ENCODE measurements at places on chromosomes 2 and 18.

GRCh38 chr2:237121321-237121720 lies 35.6 kb downstream of the COPS8 start:
- DNase-seq: no peak

DNA sequence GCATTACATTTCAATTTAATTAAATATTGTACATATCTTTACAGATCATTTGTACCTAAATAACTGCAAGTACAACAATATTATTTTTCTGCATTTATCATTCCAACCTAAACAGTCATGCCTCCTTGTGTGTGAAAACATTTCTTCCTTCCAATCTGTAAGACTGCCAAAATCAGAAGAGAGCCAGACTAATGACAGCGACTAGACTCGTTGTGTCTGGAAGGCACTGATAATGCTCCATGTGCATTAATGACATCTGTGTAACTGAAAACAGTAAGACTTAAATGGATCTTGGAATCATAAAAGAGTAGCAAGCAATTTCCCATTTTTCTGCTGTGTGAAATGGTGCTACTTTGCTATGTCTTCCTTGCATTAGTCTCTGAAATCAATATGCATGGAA lies 278.0 kb upstream of the DSEL start:
- no peak for DNase-seq

- DNase-seq: no peak
Observed at GRCh38 chr2:43729491-43730174, 44.2 kb upstream of the DYNC2LI1 start.

DNA sequence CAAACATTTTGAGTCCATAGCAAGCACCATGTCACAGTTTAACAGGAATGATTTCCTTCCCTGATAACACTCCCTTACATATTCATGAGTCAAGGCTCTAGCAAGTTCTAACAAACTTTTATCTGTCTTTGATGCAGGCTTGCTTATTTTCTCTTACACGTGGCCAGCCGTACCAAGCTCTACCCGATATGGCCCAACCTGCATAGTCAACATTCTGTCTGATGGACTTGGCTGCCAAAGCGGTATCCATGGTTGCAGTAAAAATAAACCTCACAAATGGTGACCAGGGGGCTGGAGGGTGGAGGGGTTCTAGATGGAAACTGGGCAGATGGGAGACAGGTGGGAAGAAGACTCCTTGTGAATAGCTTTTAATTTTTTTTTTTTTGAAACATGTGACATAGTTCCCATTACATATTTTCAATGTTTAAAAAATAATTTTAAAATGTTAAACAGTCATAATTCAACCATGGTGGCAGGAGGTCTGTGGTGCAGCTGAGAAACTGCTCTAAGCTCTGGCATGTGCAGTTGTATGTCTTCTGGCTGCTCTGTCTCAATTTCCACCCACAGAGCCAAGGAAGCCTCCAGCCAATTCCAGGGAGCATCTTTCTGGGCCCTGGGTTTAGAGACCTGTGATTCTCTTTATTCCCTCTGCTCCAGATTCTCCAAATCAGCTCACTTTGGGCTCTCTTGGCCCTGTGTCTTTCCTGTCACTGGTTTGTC lies 20.7 kb upstream of the CXCR1 start:
- DNase-seq: no peak

DNA sequence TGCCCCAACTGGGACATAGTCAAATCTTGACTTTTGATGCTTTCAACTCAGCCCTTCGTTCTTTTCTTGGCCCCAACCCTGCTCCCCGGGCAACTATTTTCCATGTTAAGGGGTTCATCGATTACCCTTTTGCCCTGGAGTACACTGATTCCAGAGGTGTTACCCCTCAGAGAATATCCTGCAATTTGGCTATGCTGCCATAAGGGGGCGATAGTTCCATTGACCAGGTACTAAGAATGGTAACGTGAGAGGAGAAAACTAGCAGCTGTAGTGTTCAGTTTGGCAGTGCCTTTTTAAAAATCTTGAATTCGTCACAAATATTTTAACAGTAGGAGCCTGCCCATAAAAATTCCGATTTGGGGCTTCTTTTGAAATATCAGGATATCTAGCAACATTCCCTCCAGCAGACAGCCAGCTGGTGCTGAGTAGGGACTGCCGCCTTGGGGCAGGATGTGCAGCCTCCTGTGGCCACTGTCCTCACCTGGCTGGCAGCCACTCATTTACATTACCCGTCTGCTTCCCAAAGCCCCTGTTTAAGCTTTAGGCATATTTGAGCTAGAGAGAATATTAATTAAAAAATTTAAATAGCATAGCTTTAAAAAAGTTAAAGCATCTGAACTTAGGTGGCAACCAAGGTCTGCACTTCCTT lies 146.3 kb upstream of the SKOR2 start:
- DNase-seq: no peak

DNA sequence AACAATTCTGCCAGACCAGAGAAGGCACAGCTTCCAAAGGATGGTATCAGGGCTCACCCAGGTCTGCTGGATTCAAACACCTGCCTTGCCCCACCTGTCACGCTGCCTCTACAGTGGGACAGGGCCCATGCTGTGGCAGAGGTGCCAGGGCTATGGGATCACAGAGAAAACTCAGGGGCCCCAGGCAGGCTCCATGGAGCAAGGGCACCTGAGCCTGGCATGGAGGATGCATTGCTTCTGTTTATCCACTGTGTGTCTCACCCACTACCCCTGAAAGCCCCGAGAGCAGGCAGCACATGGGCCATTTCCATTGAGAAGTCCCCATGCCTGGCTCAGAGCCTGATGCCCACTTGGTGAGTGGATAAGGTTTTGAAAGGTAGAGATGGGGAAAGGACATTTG lies 76.0 kb downstream of the TNS1 start:
- DNase-seq: no peak

GRCh38 chr18:10330428-10330827 lies 124.0 kb upstream of the APCDD1 start:
- no peak for DNase-seq

GRCh38 chr2:106797494-106797893 lies 88.5 kb downstream of the ST6GAL2 start:
- DNase-seq: no peak

- DNase-seq: no peak
Observed at GRCh38 chr2:147378403-147378802, 466.4 kb upstream of the ACVR2A start.

- DNase-seq: no peak
Observed at GRCh38 chr2:45006041-45006941, 3.0 kb downstream of the SIX2 start.

GRCh38 chr18:23460285-23461273 lies 7.5 kb downstream of the RIOK3 start:
- DNase-seq: no peak

DNA sequence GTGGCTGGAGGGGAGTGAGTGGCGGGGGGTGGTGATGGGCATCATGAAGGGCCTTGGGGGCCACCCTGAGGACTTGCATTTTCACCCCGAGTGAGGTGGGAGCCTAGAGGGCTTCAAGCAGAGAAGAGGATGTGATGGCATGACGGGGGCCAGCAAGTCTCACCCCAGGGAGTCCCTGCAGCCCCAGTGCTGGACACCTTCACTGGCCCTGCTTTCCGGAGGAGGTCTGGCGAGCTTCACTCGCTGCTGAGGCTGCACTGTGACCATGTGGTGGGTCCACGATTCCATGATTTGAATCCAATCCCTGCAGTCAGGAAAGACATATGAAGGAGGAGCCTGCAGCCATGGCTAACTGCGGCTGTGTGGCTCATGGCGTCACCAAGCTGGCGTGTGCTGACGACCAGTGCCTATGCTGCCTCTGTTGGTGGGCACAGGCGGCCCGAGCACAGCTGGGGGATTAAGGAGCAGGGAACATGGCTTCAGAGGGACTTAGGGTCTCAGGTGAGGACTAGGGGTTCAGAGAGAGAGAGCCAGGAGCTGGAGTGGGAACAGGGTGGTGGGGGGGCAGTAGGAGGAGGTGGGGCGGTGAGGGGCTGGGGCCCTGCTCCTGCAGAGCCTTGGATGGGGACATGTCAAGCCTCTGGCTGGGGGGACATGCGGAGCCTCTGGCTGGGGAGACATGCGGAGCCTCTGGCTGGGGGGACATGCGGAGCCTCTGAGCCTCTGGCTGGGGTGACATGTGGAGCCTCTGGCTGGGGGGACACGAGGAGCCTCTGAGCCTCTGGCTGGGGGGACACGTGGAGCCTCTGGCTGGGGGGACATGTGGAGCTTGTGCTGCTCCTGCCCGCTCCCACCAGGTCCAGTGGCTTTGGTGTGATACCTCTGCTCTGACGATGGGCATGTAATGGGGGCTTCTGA lies 3.6 kb downstream of the ZAP70 start:
- DNase-seq: no peak

GRCh38 chr2:118774458-118775133 lies 72.9 kb downstream of the EN1 start:
- no peak for DNase-seq

DNA sequence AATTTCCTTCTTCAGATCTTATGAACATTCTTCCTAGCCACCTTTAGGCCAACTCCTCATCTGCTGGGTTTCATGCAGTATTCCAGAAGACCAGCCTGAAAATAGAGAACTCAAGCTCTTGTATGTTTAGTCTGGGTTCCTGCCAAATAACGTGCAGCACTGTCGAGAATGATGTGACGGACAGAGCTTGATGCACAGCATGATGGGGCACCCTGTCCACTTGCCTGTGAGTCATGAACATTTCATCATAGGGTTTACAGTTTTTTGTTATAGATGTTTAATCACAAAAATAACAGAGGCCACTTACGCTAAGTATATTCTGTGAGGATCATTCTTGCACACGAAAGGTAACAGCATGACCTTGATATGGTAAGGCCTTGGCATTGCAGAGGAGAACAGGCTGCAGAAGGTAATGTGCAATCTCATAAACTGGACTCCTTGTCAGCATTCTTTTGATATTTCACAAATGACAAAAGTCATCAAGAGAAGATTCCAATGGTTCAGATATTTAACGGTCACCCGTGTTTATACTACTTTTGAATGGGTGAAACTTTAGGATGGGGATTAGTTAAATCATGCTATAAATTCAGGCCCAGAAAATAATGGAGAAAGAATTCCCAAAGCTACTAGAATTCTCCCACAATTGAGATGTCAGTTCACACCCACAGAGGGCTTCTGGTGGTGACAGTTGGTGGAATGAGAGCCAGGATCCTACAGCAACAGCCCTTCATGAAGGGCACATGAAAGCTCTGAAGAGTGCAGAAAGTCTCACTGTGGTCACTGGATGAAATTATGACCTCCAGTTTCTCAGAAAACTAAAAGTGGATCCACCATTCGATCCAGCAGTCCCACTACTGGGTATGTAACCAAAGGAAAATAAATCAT lies 396.1 kb upstream of the RAB12 start:
- DNase-seq: no peak

DNA sequence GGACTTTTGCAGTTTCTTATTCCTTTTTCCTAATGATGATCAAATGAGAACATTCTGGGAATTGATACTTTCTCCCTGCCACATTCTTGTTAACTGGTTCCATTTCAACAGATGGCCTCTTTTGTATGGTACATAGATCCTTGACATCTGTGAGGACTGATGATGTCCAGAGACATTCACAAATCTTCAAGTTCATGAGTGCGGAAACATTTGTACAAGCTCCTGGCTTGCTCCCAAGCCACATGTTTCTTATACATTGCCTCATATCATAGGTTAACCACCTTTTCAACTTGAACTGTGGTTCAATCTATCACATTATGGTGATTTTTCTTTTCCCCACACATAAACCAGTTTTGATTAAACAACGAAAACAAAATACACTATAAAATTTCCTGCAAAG lies 267.3 kb downstream of the CLIP4 start:
- DNase-seq: no peak

GRCh38 chr2:65130664-65131175 lies 814 bp upstream of the RAB1A start:
- peak; percentile 1 for DNase-seq

GRCh38 chr18:33330711-33331110 lies 109.8 kb downstream of the CCDC178 start:
- DNase-seq: no peak

GRCh38 chr2:10252224-10252623 lies 50.5 kb upstream of the HPCAL1 start:
- no peak for DNase-seq

DNA sequence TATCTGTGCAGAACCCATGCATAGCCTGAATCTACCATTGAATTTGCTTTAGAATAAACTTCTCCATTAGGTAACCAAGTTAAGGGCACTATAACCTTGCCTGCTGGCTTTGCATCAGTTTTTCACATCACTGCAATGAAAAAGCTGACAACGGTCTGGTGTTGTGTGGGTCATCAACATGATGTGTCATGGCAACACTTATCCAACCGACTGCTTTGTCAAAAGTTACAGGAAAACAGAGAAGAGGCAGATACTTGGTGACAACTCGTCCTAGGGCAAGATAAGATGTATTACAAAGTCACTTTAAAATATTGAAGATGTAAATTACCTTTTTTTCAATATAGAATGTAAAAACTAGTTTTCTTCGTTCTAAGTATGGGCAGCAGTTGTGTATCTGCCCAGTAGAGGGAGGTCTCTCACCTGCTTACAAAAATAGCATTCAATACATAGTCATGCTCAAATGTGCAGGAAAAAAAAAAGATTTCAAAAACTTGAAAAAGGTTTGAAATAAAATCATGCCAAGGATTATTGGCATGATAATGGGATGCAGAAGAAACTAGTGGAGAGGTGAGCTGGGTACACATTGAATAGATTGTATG lies 96.3 kb downstream of the EVA1A start:
- DNase-seq: no peak
